RPMI8226 (cell line): ENCODE measurements at places on chromosomes 7 and 10.

GRCh38 chr10:109467551-109467950 lies 455.8 kb downstream of the XPNPEP1 start:
- DNase-seq = no peak

DNA sequence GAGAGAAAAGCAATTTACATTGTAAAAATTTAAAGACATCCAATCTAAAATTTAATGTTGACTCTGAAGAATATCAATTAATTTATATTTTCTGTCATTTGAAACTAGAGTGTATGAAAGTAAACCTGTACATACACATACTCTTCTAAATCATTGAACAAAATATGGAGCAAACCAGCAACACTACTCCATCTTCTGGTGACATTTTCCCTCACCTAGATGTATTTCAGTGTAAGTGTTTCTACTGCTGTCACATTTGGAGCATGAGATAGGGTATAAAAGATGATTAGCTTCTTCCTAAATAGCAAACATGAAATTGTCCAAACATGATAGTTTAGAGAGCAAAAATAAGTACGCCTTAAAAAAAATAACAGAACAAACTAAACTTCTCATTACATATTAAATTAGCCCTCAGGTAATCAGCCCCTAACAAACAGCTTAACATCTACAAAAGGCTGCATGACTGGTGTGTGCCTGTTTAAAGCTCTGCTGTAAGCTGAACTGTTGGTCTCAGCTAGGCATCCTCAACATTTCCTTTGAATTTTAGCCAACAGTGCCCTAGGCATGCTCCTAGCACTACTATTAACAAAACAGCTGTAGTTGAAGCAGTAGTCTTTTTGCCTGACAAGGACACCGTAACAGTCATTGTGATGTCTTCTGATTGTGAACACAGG lies 189.8 kb downstream of the CTNNA3 start:
- DNase-seq = no peak

DNA sequence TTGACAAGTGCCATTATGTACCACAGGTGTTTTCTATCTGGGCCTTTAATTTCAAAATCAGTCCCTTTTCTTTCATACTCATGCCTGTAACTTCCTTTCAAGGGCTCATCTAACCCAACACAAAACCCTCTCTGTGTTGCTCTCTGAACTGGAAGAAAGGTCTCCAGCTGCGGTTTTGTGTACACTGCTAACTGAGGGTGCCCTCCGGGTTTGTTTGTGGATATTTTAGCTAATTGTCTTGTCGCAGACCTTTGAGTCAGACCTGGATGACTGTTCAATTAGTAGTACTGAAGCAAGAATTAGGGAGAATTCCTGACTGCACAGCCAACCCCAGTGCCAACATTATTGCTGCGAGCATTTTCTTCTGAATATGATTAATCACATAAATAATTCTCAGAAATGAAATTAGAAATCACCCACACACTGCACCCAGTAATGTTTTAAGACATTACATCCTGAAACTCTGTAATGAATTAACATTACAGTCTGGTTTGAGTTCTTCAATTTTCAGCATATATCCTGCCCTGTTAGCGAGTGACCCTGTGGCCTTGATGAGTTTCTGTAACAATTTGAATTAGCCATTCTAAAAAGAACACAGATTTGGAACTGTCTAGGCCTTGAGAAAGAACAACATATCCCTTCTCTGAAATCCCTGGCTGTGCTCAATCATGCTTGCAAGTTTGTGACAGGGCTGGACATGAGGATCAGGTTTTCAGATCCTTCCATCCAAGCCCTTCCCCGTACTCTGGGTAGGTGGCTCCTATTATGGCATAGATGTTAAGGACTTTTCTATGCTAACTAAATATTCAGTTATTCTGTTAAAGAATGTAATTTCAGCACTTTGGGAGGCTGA lies 460.1 kb downstream of the PLXDC2 start:
- no peak for DNase-seq

GRCh38 chr10:80684259-80684658 lies 146.6 kb downstream of the SH2D4B start:
- no peak for DNase-seq

DNA sequence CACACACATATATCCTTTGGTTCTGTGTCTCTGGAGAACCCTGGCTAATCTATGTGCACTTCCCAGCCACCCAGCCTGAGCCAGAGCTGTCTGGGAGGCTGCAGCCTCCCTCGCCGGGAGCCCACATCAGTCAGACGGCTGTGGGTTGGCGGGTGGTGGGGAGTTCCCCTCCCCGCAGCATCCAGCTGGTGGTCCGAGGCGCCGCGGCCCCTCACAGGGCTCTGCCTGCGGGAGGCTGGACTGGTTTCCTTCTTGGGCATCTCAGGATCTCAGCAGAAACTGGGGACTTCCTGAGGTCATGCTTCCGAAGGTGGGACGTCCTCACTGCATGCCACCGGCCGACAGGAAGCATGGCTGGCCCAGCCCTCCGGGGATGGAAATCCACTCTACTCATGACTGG lies 22.0 kb upstream of the PSMG3 start:
- no peak for DNase-seq

- no peak for DNase-seq
These were observed 650 bp upstream of the ZFAND2A start for GRCh38 chr7:1160670-1161021.

GRCh38 chr10:47438857-47439474 lies 44.9 kb downstream of the ANXA8 start:
- DNase-seq = peak; percentile 26

DNA sequence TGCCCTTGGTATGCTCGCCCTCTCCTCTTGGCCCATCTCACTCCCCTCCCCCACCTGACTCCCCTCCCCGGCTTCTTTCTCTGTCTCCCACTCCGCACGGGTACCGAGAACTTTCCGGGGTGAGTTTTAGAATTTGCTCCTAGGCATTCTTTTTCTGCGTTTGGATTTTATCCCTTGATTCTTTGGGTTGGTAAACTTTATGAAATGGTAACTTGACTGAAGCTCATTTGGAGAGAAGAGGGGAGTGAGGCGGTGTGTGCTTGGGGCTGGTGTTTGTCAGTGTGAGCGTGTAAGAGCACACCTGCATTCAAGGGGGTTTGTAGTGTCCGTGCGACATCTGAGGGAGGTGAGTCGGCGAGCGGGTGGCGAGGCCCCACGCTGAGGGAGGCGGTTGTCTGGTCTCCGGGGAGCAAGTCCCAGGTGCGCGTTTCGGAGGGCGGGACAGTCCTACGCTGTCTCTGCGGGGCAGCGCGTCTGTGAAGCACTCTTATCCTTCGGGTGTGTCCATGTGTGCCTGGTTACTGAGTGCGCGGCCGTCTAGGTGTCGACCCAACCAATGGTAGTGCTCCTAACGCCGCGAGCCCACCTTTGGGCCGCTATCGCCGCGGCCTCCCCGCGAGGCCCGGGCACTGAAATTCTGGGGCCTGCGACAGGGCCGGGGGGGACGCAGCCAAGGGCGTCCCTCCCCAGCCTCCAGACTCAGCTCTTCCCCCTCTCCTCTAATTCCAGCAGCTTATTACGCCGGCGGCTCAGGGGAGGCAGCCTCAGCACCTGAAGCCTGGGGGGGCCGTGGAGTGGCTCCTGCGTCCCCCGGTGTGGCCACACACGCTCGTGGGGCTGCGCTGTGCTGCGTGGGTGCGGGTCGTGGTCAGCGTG lies 2.6 kb upstream of the ZNF503 start:
- DNase-seq = no peak

- peak; percentile 57 for DNase-seq
These were observed 1.1 kb downstream of the ARID5B start for GRCh38 chr10:61902445-61903220.

- no peak for DNase-seq
These were observed 38.3 kb downstream of the GPRIN2 start for GRCh38 chr10:46518028-46518725.

- no peak for DNase-seq
These were observed 8.3 kb downstream of the ARMC10 start for GRCh38 chr7:103083210-103083609.

DNA sequence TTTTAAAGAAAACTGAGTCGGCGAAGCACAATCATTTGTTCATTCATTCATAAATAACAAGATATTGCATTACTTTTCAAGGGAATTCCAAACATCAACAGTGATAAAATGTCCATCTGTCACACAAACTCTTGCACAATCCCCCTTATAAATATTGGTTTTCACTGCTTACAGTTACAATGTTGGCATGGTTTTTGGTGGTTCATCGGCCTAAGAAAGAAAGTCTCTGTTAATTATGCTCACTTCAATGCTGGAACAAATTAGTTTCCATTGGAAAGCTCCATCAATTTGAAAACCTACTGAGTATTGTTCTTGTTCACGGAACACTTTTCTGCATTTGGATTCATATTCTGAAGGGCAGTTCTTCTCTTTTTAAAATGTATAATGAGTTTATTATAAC lies 188.5 kb downstream of the JAZF1 start:
- no peak for DNase-seq

- DNase-seq = no peak
These were observed 2.0 kb upstream of the ITGB1 start for GRCh38 chr10:32960022-32960421.

- no peak for DNase-seq
These were observed 99.6 kb downstream of the NRP1 start for GRCh38 chr10:33234831-33235237.

DNA sequence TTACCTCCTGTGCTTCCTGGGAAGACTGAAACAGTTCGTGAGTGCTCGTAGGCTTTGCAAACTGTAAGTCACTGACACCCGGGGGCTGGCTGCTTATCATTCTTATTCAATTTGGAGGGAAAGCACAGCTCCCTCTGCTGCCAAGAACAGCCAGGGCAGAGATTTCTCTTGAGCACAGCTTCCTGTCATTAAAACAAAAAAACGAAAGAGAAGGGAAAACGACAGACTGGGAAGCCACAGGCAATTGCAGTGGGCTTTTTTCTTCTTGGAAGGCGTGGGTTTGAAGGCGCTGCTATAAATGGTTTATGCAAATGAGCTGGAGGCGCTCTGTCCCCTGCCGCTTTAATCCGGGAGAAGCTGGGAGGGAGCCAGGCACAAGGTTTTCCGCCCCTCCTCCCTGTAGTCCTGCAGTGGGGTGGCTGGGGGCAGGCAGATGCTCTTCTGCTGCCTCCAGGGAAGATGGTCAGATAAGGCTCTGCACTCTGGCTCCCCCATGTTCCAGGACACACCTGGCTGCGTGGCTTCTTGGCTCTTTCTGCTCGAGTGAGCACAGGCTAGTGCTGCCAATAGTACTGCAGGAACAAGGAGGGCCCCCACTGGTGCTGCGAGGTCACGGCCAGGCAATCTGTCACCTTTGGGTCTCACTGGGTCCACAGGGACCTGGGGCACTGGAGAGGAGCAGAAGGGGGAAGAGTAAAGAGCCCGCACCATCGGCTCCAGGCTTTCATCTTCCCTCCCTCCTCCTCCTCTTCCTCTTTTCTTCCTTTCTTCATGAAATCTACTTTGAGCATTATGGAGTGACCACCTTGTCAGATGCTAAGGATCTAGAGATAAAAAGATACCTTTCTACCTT lies 49.5 kb downstream of the NEURL1 start:
- DNase-seq = peak; percentile 58

- no peak for DNase-seq
These were observed 48.6 kb downstream of the ARHGAP19 start for GRCh38 chr10:97243836-97244235.

DNA sequence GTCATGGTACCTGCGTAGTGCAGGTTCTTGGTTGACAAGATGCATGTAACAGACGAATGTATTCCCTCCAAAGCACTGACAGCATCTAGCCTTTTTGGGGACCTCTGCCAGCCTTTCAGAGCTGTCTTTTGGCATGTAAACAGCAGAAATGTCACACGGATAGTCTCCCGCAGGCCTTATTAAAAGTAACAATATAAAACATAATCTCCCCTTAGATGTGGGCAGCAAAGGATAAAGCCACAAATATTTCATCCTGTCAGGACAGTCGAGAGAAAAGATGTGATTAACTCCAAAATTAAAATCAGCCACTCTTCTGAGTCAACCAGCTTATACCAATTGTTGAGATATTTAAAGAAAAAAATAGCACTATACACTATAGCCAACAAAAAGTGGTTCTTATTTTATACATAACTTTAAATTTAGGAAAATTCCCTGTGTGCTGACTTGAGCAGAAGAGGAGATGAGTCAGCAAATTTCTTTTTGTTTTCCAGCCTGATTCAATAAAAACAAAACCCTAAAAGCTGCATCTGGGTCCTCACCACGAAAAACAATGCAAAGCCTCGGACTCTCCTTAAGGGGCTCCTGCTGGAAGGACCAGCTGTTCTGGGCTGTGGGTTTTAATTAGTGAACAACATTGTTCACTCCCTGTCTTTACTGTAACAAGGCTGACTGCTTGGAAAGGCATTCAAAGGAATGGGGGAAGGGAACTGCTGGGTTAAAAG lies 240.2 kb downstream of the ADAM12 start:
- no peak for DNase-seq

DNA sequence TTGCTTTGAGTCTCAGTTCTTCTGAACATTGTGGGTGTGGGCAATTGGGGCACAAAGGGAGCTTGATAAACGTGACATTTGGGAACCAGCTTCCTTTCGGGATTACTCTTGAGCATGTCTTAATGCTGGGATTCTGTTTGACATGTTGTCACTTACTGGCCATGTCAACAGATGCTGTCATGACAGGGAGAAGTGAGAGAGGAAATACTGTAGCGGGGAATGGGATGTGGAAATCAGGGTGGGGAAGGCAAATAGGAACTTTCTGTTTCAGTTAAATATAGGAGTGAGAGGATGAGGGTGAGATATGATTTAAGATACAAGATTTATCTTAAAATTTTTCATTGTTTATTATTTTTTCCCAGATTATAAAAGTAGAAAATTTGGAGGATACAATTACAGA lies 83.9 kb downstream of the SEC23IP start:
- no peak for DNase-seq

GRCh38 chr10:5234106-5234860 lies 37.6 kb downstream of the AKR1C4 start:
- no peak for DNase-seq

GRCh38 chr10:51162002-51162401 lies 87.7 kb downstream of the PRKG1 start:
- no peak for DNase-seq

DNA sequence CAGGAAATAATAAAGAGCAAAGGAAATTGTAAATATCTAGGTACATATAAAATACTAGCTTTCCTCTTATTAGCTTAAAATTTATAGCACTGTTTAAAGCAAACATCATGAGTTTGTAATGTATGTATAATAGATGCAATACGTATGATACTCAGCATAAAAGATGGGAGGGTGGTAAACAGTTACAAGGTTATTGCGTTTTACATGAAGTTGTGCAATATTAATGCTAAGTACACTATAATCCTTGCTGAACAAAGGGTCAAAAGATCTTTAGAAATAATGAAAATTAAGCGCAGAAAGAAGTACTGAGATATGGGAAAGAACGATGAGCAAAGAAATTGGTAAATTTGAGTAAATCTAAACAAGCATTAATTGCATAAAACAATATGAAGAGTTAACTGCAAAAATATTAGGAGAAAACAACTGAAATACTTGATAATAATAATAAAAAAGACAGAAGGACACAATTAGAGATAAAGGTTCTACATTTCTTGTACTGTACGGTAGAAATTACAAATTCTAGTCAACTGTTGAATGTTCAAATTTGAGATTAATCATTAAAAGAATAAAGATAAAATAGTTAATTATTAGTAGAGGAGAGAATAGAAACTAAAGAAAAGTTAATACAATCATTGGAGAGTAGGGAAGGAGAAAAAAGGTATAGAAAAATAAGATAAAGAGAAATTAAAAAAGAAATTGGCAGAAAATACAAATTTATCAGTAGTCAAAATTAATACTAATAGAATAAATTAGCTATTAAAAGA lies 17.9 kb downstream of the C10orf67 start:
- DNase-seq = no peak
